ENCODE measurements at places on chromosomes 12 and 14.

DNA sequence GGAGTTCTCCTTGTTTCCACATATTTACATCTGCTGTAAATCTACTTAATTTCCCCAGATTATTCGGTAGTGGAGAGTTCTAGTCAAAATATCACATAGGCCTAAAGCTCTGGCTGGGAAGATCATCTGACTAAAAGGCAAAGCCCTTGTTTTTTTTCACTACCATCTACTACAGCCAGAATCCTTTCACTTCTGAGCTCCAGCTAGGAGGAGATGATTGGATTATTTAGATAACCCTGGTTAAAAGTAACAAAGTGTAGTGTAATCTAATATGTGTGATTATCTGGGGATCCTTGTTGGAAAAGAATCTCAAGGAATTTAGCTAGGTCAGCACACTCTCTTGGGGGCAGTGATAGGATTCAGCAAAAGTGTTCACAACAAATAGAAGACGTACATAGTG lies 125.4 kb downstream of the DYRK2 start:
- DNase-seq = no peak

- DNase-seq = peak; percentile 43
Observed at GRCh38 chr12:121806009-121806545, 2.3 kb downstream of the SETD1B start.

GRCh38 chr12:25377469-25378177 lies 126.9 kb upstream of the KRAS start:
- no peak for DNase-seq

GRCh38 chr12:58701536-58701935 lies 218.8 kb downstream of the LRIG3 start:
- no peak for DNase-seq

DNA sequence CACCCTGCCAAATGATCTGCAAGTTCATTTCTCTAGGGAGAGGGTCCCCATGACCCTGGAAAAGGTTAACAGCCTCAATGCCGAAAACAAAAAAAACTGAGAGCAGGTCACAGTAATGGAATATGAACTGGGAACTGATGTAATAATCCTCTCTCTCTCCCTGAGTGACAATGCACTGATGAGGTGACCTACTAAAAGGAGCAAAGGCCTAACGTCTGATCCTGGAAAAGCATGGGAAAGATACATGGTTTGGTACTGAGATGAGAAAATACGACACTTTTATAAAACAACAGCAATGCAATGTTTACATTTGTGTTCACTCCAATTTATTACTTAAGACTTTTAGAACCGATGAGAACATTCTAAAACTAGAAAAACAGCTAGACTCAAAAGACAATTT lies 27.7 kb downstream of the SETD3 start:
- DNase-seq = no peak

DNA sequence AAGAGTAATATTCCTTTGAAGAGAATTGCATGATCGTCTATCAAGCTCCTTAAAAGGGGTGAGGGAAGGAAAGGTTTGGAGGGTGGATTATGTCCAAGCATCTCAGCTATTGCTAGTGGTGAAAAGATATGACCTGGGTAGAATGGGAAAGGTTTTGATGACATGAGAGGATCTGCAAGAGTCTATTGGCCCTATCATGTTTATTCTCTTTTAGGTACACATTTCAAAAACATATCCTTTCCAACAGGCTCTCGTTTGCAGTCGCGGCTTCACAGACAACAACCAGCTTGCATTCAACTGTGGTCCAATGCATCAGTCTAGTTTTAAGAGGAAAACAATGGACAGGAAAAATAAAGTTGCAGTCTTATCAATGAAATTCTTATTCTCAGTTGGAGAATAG lies 17.1 kb downstream of the FOXG1 start:
- DNase-seq = no peak

DNA sequence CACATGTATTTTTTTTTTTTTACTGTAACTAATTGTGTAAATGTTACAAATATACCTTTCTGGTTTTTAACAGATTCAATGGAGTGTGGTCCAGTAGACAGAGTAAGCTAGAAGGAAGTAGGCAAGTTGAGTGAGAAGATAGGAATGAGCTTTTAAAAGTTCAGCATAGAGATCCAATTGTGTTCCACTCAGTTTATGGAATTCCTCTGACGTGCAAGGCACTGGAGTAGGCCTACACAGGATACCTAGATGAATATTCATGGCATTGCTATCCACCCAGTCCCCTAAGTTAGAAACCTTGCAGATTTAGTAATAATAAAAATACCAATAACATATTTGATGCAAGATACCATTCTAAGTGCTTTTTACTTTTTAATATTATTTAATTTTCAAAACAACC lies 225.6 kb upstream of the ARID2 start:
- no peak for DNase-seq

DNA sequence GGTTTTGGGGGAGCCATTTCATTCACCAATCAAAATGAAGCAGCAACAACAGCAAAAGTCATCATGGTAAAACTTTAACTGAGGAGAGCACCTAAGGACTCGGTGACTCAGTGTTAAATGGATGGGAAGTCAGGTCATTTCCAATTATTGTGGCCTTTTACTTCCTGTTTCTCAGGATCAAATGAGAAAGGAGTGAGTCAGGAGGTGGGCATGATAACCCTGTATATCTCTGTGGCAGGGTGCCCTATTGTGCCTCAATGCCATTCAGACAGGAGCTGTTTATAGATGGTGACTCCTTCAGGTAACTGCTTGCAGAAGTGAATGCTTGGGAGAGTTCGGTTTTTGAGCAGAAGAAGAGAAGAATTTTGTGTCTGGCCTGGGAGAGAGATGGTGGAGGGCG lies 135.5 kb upstream of the CPM start:
- DNase-seq = no peak

- no peak for DNase-seq
Observed at GRCh38 chr14:75542588-75543091, 20.4 kb downstream of the BATF start.

GRCh38 chr12:111174251-111174960 lies 194.5 kb downstream of the PHETA1 start:
- no peak for DNase-seq

- DNase-seq = no peak
Observed at GRCh38 chr14:103510724-103511693, 11.6 kb downstream of the CKB start.

DNA sequence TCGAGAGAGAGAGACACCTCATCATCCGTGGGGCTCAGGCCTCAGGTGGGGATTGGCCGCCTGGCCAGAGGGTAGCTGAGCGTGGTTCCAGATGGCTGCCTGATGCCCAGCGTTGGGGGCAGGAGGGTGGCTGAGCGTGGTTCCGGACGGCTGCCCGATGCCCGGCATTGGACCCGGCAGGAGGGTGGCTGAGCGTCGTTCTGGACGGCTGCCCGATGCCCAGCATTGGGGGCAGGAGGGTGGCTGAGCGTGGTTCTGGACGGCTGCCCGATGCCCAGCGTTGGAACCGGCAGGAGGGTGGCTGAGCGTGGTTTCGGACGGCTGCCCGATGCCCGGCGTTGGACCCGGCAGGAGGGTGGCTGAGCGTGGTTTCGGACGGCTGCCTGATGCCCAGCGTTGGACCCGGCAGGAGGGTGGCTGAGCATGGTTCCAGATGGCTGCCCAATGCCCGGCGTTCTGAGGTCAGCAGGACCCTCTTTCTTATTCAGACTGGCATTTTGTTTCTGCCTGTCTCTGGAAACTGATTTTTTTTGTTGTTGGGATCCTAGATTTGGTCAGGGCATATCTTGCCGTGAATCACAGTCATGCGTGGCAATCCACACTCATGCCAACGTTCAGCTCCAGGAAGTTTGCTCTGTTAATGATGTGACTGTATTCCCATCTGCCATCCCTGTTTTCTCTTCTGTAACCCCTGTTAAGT lies 40.7 kb downstream of the GALNT9 start:
- DNase-seq = no peak

DNA sequence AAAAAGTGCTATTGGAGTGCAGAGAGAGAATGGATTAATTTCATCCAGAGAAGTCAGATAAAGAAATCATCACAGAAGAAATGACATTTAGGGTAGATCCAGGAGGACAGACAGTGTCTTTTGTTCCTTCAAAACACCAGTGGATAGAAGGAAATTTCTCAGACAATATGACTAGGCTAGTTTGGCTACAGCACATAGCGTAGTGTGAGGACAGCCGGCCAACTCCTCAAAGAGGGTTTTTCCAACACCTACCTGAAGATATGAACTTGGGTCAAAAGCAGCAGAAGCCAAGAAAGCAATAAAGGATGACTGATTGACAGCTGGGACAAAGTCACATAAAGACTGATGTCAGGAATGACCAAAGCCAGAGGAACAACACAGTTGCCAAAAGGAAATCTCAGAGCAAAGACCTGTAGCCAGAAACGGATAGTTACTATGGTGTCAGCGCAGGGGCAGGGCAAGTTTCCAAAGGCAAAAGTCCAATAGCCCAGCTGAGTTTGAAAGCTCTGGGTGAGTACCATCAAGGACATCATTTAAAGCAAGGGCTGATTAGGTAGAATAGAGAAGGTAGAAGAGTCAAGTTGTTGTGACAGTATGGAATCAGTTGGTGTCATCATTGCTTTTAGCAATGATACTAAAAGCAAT lies 58.7 kb upstream of the PDE3A start:
- DNase-seq = no peak

GRCh38 chr12:20105943-20106342 lies 262.4 kb upstream of the PDE3A start:
- DNase-seq = no peak
